ENCODE measurements at places on chromosomes 1 and 21.

DNA sequence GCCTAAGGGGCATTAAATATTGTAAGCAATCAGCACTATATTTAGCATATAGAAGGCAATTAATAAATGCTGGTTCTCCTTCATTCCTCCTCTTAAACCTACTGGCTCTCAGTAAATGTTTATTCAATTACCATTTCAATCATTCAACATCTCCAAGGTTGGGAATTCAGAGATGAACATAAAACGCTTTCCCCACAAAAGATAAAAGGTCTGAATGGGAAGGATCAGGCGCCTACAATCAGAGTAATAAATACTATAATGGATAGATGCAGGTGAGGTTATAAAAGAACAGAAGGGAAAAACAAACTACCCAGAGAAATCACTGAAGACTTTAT lies 407 bp upstream of the KTI12 start:
- no peak for DNase-seq

DNA sequence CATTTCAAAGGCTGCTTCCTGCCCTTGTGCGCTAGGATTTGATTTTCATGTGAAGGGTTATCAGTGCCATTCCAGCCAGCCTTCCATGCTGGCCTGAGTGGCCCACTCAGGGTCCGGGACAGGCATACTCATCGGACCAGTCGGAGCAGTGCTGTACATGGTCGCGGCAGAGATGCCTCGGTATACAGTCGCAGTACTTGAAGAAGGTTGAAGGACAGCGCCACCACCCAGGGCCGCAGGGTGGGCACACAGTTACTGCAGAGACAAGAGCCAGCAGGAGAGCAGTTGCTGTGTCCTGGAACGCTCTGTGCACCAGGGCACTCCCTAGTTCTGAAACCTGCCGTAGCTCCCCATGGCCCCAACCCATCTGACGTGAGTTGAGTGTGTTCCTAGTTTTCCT lies 9.1 kb downstream of the LDLRAD1 start:
- no peak for DNase-seq

- DNase-seq = no peak
Observed at GRCh38 chr1:34266127-34266951, 89.6 kb downstream of the C1orf94 start.

DNA sequence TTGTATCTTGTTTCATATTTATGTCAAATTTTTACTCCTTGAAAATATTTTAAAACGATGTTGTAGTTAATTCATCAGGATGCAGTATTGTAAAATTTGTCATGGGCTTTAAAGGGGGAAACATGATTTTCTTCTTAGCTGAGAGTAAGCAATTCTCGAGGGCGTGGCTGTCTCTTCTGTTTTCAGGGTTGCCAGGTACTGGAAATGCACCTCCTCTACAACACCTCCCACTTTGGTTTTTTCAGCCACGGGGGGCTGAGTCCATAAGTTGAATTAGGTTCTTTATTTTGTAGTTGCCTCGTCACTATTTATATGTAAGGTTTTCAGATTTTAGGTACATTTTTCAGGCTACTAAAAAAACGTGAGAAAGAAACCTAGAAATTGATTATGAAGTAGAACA lies 64.0 kb downstream of the PRDM2 start:
- no peak for DNase-seq

- DNase-seq = no peak
Observed at GRCh38 chr1:58950897-58951296, 167.1 kb upstream of the JUN start.

- peak; percentile 45 for DNase-seq
Observed at GRCh38 chr1:89005286-89006151, 13.1 kb upstream of the KYAT3 start.

DNA sequence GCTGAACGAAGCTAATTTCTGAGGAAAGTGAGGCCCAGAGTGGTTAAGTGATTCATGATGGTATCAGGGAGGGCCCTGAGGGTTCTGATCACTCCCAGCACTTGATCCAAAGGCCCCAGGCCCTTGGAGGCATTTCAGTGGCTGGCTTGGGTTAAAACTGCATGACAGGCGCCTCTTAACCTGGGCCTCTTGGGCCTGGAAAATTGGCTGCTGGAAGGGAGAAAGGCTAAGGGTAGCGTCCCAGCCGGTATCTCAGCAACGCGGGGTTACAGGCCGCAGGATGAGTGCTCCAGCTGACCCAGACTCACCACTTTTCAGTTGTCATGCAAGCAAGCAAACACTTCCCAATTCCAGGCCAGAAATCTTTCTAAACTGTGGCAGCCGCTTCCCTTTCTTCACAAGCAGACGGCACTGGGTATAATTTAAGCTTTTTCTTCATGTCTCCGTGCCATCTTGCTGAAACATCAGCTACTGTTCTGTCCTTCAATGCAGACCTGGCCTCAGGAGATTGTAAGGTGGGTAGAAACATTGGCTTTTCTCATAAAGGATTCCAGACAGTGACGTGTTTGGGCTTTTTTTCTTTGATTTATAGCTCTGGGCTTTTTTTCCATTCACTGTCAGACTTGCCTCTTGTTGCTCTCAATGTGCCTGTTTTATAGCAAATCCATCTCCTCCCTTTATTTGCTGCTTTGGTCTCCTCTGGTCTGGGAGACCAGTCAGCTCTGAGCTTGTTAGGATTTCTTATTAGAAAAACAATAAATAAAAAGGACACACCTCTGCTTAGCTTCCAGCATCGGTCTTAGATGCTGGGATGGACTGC lies 229.1 kb downstream of the KCNJ6 start:
- no peak for DNase-seq

DNA sequence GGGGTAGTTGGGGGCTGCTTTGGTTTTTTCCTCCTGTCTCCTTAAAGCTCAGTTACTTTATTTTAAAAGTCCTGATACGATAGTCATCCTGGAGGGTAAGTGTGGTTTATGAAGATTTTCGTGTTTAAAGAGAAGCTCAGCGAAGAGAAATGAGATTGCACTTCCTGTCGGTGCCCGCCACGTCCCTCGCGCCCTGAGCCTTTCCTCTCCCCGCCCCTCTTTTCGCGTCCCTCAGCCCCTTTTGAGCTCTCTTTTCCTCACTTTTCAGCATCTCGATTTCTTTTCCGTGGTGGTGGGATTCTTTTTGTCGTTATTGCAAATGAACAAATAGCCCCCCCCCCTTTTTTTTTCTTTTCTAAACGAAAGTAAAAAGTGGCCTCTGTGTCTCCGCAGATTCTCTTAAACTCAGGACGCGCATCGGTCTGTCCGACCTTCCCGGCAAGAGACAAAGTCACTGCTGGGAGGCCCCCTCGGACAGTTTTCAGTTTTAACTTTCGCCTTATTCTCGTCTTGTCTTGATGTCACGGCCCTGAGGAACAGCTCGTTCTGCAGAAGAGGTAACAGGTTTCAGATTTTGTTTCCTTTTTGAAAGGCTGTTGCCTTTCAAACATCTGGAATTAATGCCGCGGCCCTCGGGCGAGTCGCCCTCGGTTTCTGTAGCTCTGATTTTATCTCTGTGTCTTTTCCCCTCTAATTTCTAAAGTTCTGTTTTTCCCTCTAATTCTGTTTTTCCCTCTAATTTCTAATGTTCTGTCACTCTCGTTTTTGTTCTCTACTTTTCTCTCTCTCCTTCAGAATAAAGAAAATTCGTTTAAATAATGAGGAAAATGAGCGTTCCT lies 1.0 kb upstream of the DMRTA2 start:
- no peak for DNase-seq

DNA sequence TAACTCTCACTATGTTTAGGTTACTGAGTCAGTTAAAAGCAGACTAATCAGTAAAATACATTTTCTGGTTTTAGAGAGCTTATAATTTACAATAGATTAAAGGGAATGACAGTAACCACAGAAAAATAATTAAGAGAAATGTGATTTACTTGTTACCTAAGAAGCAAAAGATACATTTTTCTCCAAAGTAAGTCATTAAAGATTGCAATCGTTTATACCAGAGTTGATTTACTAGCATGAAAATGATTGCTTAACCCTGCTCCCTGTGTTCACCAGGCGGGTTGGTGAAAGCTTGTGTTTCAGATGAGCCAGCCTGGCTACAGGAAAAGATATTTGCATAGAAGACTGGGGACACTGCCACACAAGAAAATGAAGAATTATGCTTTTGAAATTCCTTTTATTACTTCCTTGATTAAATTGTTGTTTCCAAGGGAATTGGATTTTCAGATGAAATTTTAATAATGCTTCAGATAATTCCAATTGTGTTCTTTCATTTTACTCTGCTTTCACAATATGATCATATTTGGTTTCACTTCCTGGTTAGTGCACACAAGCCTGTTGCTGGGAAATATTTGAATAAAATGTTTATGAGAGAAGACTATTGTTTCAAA lies 27.9 kb downstream of the LRRC8B start:
- no peak for DNase-seq

GRCh38 chr1:235504494-235505222 lies 406 bp upstream of the B3GALNT2 start:
- DNase-seq = peak; percentile 99

- no peak for DNase-seq
Observed at GRCh38 chr21:45010860-45011259, 63.5 kb upstream of the ADARB1 start.

GRCh38 chr1:32939655-32940371 lies 24.8 kb downstream of the RNF19B start:
- no peak for DNase-seq

GRCh38 chr1:156584813-156585212 lies 5.3 kb downstream of the TTC24 start:
- no peak for DNase-seq

DNA sequence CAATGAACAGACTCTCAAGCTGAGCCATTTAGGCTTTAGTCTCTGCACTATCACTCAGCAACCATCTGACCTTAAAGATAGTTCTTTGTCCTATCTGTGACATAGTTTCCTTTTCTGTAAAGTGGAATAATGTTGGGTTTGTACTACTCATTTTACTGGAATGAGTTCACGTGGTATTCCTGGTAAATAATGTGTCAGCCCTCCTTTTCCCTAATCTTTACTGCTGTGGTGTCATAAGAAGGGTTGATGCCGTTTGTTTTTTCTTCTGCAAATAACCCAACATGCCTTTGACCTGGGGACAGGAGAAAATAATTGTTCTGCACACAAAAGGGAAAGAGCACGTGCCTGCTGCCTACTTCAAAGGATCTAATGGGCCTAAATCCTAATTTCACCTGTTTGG lies 297.8 kb downstream of the BRINP3 start:
- no peak for DNase-seq

DNA sequence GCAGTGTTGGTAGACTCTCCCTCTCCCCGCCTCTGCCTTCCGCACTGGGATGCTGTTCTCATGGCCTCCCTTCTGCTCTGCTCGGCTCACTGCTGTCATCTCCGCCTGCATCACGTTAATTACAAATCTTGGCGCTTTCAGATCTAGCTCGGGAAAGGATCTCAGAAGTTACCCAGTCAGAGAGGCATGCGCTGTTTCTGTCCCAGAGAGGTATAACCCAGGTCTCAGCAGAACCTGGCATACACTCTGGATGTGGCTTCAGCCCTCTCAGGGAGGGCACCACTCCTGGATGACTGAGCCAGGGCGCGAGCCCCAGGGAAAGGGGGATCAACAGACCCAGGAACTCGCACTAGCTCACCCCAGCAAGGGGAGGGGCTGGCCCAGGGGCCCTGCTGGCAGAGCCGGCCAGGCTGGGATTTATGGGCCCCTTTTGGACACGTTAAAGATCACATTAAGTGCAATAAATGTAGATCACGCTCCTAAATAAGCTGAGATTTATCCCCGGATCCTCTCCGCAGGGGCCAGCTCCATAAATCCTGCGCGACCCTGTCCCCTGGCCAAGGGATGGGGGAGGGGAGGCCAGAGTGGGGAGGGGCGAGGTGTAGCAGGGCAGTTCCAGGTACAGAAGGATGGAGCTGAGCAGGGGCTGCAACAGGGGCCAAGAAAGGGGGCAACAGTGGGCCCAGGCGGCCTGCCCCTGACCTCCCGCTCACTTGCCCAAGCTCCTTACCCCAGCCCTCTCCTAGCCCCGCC lies 101.3 kb upstream of the ZBTB40 start:
- no peak for DNase-seq

DNA sequence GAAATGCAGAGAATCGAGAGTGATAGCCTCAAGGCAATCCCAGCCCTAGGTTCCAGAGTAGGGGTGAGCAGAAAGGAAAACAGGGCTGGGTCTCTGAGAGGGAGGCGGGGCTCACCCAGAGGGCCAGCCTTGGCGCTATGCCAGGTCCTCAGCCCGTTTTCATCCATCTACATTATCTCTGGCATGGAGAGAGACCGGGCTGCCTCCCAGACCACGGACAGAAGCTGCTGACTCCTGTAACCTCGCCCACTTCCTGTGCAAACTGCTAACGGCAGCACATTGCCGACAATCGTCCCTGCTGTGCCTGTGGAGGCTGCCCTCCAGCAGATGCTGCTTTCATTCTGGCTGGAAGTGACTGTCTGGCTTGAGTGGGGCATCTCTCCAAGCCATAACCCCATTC lies 569.1 kb downstream of the NPHP4 start:
- DNase-seq = no peak

GRCh38 chr1:164801791-164802502 lies 243.0 kb downstream of the PBX1 start:
- DNase-seq = no peak

DNA sequence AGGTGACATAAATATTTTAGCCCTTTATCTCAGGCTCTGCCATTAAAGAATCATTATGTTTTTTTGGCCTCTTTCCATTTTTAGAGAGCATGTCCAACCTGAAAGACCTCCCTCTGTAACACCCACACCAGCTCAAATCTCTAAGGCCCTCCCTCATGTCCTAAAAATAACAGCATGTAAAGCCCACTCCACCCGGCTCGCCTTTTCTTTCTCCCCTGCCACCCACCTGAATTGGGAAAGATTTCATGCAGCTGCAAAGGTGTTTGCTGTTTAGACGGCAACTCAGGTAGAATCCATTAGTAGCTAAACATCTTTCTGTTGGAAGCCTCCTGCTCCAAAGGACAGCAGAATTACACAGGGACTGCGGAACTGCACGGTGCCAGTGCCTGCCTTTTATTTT lies 79.9 kb downstream of the DMRTA2 start:
- DNase-seq = no peak

GRCh38 chr1:23424293-23425192 lies at the start of gene TCEA3:
Gene TCEA3, minus strand, starts transcription at chr1:23424748. Its CDS starts 115 bp downstream, at chr1:23424633.
- DNase-seq = no peak

- DNase-seq = no peak
Observed at GRCh38 chr1:174415506-174415905, 32.3 kb upstream of the GPR52 start.

DNA sequence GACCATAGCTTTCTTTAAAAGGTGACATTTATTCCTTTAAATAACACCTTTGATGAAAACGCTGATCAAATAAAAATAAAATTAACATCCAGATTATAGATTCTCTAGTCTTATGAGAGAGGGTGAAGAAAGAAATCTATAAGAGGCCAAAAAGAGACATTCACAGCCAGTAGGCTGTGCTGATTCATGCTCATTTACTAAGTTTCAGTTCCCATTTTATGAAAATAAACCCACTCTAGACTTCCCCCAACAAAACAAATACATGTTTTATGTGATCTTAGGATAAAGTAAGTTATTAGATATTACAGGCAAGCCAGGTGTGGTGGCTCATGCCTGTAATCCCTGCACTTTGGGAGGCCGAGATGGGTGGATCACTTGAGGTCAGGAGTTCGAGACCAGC lies 21.1 kb downstream of the ESRRG start:
- DNase-seq = no peak

GRCh38 chr1:168903237-168903830 lies 174.3 kb upstream of the DPT start:
- DNase-seq = no peak
